ENCODE measurements at places on chromosomes 5 and 9.
A peak's percentile ranks its signal among the peaks of the same experiment; 100 is the strongest.

DNA sequence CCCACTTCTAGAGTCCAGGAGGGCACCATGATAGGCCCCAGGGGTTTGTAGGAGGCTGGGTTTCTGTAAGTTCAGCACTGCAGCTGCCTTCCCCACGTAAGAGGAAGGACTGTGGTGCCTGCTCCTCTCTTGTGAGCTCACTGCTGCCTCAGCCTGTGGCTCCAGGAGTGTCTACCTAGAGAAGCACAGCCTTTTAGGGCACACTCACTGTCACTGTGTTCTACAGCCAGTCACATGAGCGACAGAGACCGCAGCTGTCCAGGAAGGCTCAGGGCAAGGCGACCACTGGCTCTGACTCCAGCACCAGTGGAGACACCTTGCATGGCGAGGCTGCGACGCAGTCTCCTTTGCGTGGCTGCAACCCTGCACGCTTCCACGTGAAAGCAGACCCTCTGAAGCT, 72.8 kb downstream of the OTULIN start:
- DNase-seq, result no peak

GRCh38 chr9:134230942-134231325, 66.6 kb upstream of the RNU6ATAC start:
- no peak for DNase-seq

DNA sequence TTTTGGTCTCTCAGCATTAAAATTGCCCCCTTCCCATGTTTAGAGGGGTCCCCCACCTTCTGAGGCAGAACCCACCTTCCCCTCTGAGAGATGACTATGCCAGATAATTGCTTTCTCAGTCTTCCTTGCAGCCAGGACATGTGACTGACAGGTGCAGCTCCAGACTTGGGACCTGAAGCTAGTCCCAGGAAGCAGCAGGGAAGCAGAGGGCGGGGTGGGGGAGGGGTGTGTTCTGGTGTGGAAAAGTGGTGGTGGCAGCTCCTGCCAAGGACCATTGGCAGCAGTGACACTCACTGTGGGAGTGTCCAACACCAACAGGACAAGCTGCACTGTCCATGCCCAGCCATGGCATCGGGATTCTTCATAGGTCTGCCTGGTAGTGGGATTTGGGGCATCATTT, 2.3 kb downstream of the EIF4E1B start:
- no peak for DNase-seq

DNA sequence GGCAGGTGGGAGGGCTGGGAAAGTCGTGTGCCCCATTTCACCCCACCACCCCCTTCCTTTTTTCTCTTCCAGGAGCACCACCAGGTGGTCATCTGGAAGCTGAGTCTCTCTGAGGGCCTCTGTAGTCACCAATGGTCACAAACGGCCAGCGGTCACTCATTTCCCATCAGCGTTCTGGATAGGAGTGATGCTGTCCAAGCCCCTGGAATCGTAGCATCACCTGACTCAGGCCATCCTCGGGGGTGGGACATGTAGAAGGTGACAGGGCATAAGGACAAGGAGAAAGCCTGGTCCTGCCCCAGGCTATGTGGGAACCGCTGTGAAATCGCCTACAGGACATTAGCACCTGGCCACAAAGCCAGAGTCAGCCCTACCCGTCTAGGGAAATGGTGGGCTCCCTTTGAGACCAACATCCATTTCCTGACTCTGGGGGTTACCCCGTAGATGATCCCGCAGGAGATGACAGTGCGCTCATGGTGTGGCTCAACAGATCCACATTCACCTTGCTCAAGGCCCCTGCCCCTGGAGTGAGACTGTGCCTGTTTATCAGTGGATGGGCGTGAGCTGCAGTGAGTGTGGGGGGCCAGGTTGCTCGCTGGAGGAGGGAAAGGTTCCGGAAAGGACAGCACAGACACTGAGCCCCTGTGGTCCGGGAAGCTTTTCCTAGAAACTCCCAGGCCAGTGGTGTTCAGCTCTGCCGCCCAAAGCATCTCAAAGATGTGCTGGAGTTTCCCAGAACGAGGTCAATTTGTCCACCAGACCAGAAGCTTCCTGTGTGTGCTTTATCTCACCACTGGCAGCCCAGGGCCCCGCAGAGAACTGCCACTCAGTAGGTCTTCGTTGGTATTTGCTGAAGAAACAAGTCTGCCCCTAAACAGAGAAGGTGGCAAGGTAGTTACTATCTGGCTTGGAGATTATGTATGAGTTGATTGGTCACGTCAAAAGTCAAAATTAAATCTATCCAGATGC, 61.1 kb upstream of the UNC5A start:
- DNase-seq, result no peak

DNA sequence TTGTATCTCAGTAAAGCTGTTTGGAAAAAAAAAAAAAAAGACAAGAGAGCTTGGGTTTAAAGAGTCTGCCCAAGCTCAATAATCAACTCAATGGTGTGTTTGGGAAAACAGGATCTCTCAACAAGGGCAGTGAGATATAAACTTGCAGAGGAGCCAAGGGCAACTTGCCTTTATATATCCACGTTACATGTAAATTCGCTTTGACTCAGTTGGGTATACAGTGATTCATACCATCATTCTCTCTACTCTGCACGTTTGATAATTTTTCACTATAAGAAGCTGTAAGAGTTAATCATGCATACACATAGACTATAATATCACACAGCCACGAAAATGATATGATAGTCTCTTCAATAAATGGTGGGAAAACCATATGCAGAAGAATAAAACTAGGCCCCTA, 24.9 kb downstream of the ADAM19 start:
- no peak for DNase-seq

DNA sequence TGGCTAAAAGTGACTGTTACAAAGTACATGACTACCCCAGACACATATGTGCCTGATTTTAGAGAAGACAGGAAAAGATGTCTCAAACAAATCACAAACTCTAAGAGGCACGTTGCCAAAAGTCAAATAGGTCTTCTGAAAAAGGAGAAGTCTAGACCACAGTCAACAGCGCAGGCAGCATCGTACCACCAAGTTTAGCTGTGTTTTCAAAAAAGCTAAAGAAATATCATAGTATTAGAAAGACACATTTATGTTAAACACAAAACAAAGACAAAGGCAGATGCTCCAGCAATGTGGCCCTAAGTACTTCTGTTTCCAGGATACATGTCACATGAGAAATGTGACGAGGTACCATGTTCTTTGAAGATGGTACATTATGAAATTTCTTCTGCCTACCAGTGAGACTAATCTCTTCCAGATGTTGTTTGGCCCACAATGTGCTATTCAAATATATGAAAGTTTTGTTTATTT, 43.5 kb downstream of the LPAR1 start:
- no peak for DNase-seq

GRCh38 chr5:175470781-175471180, 7.6 kb upstream of the SFXN1 start:
- no peak for DNase-seq

DNA sequence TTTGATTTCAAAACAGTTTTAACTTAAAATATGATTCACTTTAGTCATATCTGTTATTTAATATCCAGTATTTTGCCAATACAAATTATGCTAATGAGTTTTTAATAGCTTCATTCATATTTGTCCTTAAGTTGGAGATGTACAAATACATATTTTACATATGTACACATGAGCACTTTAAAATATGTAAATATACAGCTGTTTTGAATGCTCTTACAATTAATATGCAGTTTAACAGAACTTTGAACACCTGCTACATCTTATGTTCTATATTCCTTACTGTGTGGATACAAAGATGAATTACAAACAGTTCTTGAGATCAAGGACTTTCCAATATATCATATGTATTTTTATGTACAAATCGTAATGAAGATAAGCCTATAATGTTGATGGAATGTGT, 74.0 kb downstream of the CHSY3 start:
- no peak for DNase-seq

DNA sequence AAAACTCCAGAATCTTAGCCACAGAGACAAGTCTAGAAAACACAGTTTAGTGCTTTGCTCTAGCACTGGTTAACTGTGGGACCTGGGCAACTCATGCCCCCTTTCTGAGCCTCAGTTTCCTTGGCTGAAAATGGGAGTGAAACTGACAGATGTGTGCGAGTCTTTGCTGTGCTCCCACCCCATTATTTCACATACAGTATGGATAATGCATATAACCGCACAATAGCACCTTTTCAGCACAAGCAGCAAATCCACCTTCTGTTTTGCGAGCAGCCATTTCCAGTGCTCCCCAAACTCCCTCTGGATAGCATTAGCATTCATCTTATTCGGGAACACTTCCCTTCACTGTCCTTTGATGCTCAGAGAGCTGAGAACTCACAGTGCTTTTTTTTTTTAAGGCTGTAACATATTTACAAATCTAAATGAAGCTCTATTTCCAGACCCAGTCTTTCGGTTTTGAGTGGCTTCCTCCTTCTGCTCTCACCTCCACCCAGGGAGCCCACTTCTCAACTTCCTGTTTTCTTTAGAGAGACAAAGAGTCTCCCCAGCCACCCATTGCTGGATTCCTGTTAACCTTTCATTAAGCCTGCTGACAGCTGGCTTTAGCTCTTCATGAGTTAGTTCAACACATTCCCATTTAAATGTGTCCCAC, 49.2 kb downstream of the TIMD4 start:
- DNase-seq, result no peak

GRCh38 chr5:74059706-74060105, 433.7 kb downstream of the ARHGEF28 start:
- no peak for DNase-seq

GRCh38 chr9:137382444-137383080, 40.4 kb downstream of the EXD3 start:
- no peak for DNase-seq

DNA sequence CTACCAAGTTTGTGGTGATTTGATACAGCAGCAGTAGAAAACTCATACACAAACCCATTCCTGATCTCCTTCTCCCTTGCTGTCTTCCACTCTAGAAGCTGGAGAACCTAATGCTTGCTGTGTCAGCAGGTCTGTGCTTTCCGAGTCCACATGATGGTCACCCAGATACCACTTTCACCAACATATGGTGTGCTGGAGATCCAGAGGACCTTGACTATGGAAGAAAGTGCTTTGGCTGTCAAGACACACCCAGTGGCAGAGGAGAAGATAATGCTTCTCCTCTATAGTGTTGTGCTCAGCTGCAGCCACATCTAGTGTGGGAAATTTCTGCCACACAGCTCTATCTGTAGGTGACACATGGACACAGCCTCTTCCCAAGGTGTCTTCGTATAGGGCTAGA, 67.4 kb downstream of the UGCG start:
- DNase-seq, result no peak

DNA sequence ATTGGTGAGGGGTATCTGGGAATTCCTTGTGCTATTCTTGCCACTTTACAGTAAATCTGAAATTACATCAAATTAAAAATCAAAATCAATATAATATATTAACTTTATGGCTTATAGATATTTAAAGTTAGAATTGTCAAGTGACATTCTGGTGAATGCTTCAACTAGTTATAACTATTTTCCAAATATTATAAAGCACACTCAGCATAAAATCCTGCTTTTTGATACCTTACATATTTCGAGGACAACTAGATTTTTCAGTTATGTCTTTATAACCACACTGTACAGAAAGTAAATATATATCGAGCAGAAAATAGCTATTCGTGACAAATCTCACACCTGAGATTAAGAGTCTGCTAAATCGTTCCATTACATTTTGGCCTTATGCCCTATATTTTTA, 210.2 kb downstream of the PDE4D start:
- no peak for DNase-seq

DNA sequence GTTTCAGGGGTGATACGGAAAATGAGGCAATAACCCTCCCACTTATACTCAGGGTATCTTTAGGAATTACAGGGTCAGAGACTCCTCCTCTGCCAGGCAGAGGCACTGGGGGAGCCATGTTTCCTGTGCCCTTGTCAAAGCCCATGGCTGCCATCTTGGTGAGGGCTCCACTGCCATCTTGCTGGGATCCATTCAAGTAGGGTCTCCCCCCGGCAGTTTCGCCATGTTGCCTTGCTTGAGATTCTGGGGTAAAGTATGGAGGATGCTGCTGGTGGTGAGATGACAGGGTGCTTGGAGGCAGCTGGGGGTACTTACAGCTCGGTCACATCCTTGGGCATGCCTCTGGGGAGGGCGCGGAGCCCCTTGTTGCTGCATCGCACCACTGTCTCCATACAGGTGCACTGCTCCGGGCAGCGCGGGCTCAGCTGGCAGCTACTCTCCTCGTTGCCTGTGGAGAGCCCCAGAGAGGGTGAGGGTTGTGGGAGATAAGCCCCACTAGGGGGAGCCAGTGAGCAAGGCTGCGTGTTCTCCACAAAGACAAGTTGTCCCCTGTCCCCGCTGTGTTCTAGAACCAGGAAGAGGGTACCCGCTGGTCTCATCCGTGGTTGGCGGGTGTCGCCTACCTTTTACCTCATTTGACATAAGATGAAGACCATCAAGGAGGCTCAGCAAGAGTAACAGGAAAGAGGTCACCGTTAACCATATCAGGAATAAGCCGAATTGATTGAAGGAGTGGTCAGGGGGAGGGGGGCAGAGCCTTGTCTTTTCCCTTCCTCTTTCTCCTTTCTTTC, 169.0 kb upstream of the PANK3 start:
- peak; percentile 39 for DNase-seq

- no peak for DNase-seq
These were observed 248.7 kb downstream of the NR3C1 start for GRCh38 chr5:143154510-143155370.

DNA sequence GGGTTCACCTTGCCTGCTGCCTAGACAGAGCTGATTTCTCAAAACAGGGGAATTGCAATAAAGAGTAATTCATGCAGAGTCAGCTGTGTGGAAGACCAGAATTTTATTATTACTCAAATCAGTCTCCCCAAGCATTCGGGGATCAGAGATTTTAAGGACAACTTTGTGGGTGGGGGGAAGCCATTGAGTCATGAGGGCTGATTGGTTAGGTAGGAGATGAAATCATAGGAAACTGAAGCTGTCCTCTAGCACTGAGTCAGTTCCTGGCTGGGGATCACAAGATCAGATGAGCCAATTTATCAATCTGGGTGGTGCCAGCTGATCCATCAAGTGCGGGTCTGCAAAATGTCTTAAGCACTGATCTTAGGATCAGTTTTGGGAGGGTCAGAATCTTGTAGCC, 159.1 kb upstream of the MAP1B start:
- DNase-seq, result no peak

DNA sequence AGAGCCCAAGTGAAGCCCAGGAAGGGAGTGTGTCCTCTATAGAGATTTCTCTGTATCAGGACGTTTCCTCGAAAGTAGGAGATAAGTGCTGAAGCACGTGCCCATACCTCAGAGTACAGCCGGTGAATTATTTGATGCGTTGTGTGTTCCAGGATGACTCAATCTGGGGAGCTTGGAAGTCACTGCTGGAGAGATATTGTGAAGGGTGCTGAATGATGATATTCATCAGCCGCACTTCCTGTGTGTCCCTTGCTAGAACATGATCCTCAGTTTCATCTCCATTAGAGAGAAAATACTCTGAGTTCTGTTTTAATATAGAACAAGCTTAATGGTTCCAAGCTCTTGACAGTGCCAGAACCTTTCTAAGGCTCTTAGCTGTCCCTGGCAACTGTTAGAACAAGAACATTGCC, 402.3 kb upstream of the ADAMTSL1 start:
- no peak for DNase-seq

DNA sequence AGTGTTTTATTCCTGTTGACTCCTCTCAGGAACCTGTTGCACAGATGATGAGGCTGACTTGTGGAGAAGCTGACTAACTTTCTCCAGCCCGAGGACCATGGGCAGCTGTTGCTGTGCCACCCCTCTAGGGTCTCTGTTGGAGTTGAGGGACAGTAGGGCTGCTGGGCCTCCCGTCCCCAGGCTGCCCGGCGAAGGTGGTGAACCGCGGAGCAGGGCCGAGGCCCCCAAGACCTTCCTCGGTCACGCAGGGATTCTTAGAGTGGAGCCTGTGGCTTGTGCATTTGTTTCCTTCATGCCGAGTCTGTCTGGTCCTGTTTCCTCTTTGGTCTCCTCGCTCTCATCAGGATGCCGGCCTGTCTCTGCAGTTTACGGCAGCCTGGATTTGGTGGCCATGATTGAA, 40.2 kb downstream of the CACNA1B start:
- DNase-seq, result no peak
